ENCODE measurements at places on chromosomes 4 and X. TPM values are rescaled to one million over a fixed set of nuclear protein-coding genes. Genes with fewer than 3 reads are reported as not detected.

GRCh38 chrX:78555401-78555980, 103.6 kb downstream of the RTL3 start:
- H3K4me1 ChIP-seq = no peaks in the 10 kb centered on the region
- no peaks in the 10 kb centered on the region for H3K36me3 ChIP-seq
- H3K27me3 ChIP-seq = no peaks in the 10 kb centered on the region
- no peak overlapping the region for H3K4me3 ChIP-seq
- no peak for DNase-seq

DNA sequence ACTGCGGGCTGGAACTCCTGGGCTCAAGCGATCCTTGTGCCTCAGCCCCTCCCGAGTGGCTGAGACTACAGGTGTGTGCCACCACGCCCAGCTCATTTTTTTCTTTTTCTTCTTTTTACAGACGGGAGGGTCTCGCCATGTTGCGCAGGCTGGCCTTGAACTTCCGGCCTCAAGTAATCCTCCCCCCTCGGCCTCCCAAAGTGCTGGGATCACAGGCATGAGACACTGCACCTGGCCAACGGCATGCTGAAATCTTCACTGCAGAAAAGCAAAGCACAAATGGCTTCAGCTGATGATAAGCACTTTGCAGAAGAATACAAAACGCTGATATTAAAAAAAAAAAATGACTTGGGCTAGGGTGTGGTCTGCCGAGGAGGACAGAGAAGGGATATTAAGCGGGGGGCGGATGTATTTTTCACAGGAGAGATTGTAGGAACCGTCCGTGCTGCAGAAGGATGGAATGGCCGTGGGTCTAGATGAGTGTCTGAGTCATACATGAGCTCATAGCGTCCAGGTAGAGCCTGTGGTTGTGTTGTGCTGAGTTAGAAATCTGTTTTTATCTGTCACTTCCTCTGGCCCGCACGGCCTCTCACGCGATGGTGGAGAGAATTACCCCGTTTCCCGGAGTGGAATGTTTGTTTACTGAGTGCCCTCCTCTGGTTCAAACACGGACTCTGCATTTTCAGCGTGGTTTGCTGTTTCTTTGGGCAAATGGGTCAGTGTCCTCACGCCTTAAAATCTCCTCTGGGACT, 8.5 kb upstream of the AKAP17A start:
- H3K4me1 ChIP-seq = no peaks in the 10 kb centered on the region
- H3K4me3 ChIP-seq = no peak overlapping the region
- H3K36me3 ChIP-seq = no peaks in the 10 kb centered on the region
- DNase-seq = no peak
- H3K27ac ChIP-seq = no peak overlapping the region

DNA sequence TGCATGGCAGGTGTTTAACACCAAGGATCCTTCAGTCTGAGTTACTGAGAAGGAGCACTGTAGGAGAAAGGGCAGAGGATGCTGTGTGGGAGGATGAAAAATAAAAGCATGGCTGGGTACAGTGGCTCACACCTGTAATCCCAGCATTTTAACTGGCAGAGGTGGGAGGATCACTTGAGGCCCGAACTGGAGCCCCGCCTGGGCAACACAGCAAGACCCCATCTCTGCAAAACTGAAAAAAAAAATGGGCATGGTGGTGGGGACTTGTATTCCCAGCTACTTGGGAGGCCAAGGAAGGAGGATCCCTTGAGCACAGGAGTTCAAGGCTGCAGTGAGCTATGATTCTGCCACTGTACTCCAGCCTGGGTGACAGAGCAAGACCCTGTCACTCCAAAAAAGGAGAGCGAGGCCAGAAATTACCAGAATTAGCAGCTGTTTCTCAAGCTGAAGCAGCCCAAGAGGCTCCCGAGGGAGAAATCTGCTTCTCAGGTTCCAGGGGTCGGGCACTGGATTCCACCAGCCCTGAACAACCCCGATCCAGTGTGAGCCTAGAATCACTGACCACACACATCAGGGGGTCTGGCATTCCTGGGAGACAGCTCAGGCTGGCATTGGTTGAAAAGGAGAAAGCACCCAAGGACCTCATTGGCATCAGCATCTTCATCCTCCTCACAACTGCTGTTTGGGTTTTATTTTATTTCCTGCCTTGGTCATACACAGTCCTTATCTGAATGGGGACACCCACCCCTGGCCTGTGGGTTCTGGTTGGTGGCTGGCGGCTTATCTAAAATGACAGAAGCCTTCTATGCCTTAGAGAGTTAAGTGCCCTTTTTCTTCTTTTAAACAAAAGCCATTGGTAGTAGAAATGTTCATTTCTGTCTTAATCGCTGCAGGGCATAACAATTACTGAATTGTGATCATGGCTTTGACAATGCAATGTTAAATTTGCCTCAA, 66.3 kb upstream of the TRIM2 start:
- no peaks in the 10 kb centered on the region for H3K27me3 ChIP-seq
- DNase-seq = no peak
- H3K4me1 ChIP-seq = no peaks in the 10 kb centered on the region
- H3K27ac ChIP-seq = no peak overlapping the region
- no peaks in the 10 kb centered on the region for H3K36me3 ChIP-seq

SLC9B1 gene
- total RNA-seq = 2.5 TPM

- no peak for DNase-seq
- H3K27me3 ChIP-seq = no peaks in the 10 kb centered on the region
- H3K36me3 ChIP-seq = no peaks in the 10 kb centered on the region
- H3K4me3 ChIP-seq = no peak overlapping the region
Observed at GRCh38 chrX:49995107-49995731, 72.8 kb downstream of the CLCN5 start.

SYNPO2 gene
- total RNA-seq = 400 TPM

DNA sequence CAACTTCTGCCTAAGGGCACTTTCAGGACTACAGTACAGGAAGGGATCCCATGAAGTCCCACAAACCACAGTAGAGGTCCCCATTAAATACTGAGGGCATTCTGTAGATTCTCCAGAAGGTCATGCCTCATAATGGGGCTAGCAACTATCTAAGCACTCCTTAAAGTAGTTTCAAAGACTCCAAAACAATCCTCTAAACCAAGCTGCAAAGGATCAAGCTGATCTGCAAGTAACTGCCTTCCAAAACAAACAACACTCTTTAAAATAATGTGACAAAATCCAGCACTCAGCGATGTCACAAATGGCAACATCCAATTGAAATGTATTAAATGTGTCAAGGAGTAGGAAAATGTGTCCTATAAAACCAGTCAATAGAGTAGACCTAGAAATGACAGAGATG, 118.7 kb downstream of the FRYL start:
- no peaks in the 10 kb centered on the region for H3K36me3 ChIP-seq
- H3K4me1 ChIP-seq = no peaks in the 10 kb centered on the region
- H3K27me3 ChIP-seq = no peaks in the 10 kb centered on the region

DNA sequence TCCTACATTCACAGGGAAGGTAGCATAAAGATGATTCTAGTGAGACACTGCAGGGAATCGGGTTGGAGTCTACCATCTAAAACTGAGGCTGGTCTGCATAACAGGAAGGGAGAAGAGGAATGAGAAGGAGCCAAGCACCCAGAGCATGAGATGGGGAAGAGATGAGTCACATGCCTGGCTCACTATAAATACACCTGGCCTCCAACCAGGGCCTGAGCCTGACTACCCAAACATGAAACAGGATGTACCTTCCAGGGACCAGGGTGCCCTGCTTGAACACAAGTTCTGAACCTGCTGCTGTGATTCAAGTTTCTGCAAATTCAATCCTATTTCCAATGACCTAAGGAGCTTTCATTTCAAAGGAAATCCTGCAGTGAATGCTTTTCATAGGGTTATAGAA, 24.9 kb downstream of the CD99L2 start:
- no peaks in the 10 kb centered on the region for H3K27me3 ChIP-seq
- H3K27ac ChIP-seq = no peak overlapping the region
- no peak overlapping the region for H3K4me3 ChIP-seq
- peak; percentile 27 for DNase-seq
- H3K4me1 ChIP-seq = no peaks in the 10 kb centered on the region
- H3K36me3 ChIP-seq = no peaks in the 10 kb centered on the region

HSFX2 gene
- total RNA-seq = not detected

HERC5 gene
- 23.7 TPM for total RNA-seq

DNA sequence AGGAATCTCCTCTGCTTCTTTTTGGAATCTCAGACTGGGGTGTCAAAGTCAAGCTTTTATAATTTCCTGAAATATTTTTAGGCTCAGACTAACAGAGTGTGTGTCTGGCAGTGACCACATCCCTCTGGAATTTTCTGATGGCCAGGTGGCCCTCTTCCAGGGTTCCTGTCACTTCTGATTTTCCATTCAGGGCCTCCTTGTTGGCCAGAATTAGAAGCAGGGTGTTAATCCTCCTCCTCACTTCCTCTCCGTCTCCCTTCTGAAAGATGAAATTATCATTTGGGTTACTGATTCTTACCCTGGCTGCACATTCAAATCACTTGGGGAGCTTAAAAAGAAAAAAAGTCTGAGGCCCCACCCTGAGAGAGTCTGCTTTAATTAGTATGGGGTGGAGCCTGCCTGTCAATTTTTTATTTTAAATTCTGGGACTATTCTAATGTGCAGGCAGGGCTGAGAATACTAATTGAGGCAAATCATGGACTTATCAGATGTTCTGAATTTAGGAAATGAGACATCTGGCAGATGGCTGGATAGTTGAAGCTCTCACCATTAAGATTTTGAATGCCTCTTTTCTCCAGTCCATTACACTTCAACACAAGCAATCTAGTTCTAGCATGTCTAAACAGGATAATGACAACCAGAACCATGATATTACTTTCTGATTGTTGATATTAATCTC, 43.2 kb downstream of the HAND2 start:
- H3K4me3 ChIP-seq = no peak overlapping the region

KLHL4 gene
- total RNA-seq = 1.5 TPM

DNA sequence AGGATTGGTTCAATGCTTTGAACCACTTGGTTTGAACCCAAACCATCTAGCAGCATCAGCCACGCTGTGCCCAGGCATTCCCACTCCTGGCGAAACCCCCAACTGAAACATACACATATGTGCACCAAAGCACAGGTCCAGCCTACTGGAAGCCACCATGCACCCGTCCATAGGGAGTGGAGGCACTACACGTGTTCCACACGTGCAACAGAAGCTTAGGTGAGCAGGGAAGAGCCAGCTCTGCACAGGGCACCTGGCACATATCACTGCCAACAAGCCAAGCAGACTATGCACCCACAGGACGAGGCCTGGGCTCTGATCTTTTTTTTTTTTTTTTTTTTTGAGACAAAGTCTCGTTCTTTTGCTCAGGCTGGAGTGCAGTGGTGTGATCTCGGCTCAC, 66.3 kb upstream of the GPR78 start:
- H3K27ac ChIP-seq = no peak overlapping the region
- H3K4me3 ChIP-seq = no peak overlapping the region
- H3K4me1 ChIP-seq = no peaks in the 10 kb centered on the region
- no peaks in the 10 kb centered on the region for H3K27me3 ChIP-seq
- no peak for DNase-seq

GRCh38 chrX:106725931-106726330, 570 bp upstream of the RNF128 start:
- H3K27ac ChIP-seq = no peak overlapping the region
- H3K4me1 ChIP-seq = no peaks in the 10 kb centered on the region
- no peaks in the 10 kb centered on the region for H3K36me3 ChIP-seq
- DNase-seq = no peak
- peak overlapping the region; percentile 27 for H3K4me3 ChIP-seq
- peaks cover 20% of the 10 kb centered on the region for H3K27me3 ChIP-seq

DNA sequence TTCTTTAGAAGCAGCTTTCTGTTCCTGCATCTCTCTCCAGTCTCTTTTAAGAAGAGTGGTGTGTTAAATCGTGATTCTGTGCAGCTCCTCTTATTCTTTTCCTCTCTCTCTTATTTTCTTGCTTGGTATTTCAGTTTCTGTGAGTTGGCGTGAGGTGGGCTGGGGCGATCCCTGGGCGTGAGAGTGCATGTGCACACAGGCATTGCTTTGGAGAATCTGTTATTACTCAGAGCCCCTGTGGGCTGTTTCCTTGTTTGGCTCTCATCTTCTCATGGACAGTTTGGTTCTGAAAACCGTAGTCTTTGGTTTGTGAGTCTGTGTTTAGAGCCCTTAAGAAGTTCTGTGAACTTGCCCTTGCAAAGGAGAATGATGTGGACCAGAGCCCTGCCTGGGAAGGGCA, 97.2 kb upstream of the CLNK start:
- no peak for DNase-seq
- H3K4me3 ChIP-seq = no peak overlapping the region
- no peaks in the 10 kb centered on the region for H3K4me1 ChIP-seq
- no peaks in the 10 kb centered on the region for H3K27me3 ChIP-seq

GRCh38 chr4:14719053-14719452, 283.2 kb upstream of the CPEB2 start:
- no peak overlapping the region for H3K27ac ChIP-seq
- no peaks in the 10 kb centered on the region for H3K27me3 ChIP-seq
- DNase-seq = no peak
- H3K4me3 ChIP-seq = no peak overlapping the region
- no peaks in the 10 kb centered on the region for H3K4me1 ChIP-seq

DNA sequence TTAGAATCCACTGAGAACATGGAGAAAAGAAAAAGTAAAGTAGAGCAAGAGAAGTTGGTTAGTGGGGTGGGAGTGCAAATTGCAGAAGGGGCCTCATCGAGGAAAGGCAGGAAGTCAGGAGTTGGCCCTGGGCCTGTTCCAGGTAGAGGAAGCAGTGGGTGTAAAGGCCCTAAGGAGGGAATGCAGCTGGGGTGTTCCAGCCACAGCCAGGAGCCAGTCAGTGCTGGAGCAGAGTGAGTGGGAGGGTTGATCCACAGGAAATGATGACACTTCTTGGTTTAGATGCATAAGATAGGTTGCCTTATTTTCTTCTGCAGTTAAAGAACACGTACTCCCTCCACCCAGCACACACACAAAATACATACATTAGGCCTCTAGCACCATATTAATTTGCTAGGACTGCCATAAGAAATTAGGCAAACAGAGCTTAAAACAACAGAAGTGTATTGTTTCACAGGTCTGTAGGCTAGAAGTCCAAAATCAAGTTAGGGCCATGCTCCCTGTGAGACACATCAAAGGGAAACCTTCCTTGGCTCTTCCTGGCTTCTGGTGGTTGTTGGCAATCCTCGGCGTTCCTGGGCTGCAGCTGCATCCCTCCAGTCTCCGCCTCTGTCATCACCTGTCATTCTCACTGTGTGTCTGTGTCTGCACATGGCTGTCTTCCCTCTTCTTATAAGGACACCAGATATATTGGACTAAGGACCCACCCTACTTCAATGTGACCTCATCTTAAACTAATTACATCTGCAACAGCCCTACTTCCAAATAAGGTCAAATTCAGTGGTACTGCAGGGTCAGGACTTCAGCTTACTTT, 205.9 kb downstream of the AASDH start:
- H3K4me1 ChIP-seq = no peaks in the 10 kb centered on the region
- DNase-seq = no peak
- no peak overlapping the region for H3K4me3 ChIP-seq
- H3K27me3 ChIP-seq = no peaks in the 10 kb centered on the region

SAGE1 gene
- total RNA-seq = not detected
